ENCODE measurements at places on chromosomes 5 and 9.

DNA sequence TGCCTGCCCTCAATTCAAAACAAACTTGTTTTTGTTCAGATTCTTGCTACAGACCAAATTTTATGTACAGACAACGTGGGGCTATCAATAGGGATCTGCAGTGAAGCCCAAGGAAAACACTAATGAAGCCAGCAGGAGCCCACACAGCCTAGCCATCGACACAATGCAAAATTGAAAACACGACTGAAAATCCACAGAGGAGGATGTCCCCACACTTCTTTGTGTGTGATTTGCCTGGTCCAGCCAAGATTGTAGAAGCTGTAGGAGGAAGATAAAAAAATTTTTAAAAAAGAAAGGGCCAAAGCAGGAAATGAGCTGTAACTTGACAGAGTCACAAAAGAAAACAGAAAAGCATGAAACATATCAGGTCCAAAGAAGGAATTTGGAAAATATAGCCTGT lies 34.8 kb downstream of the HTR4 start:
- H3K27ac ChIP-seq = no peak overlapping the region
- DNase-seq = no peak
- no peaks in the 10 kb centered on the region for H3K27me3 ChIP-seq
- H3K4me3 ChIP-seq = no peak overlapping the region
- no peaks in the 10 kb centered on the region for H3K36me3 ChIP-seq
- peaks cover 20% of the 10 kb centered on the region for H3K4me1 ChIP-seq

- H3K27ac ChIP-seq = no peak overlapping the region
- no peak overlapping the region for H3K4me3 ChIP-seq
- H3K4me1 ChIP-seq = peaks cover 73% of the 10 kb centered on the region
- H3K27me3 ChIP-seq = no peaks in the 10 kb centered on the region
These were observed 18.5 kb downstream of the CAMSAP1 start for GRCh38 chr9:135888766-135889394.

GRCh38 chr9:88197016-88197415 lies 58.7 kb upstream of the SPATA31C2 start:
- H3K4me1 ChIP-seq = peaks cover 15% of the 10 kb centered on the region
- no peak overlapping the region for H3K4me3 ChIP-seq

DNA sequence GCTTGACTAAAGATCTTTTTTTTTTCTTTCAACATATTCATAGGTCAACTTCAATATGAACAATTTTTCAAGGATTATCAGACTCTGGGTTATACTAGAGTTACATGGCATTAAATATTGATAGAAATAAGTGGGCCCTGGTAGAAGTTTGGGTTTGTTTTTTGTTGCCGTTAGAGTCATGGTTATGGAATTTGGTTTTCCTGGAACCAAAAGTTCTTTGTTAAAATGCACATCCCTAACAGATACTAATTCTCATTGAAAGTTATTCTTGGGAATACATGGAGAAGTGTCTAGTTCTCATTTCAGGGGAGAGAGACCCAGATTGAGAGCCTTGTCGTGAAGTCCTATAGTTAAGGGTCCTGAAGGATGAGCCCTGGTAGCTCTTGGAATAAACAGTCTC lies 124.9 kb downstream of the FGF1 start:
- H3K27ac ChIP-seq = no peak overlapping the region
- no peaks in the 10 kb centered on the region for H3K27me3 ChIP-seq
- no peak overlapping the region for H3K4me3 ChIP-seq
- no peaks in the 10 kb centered on the region for H3K36me3 ChIP-seq
- no peaks in the 10 kb centered on the region for H3K4me1 ChIP-seq
- no peak for DNase-seq

DNA sequence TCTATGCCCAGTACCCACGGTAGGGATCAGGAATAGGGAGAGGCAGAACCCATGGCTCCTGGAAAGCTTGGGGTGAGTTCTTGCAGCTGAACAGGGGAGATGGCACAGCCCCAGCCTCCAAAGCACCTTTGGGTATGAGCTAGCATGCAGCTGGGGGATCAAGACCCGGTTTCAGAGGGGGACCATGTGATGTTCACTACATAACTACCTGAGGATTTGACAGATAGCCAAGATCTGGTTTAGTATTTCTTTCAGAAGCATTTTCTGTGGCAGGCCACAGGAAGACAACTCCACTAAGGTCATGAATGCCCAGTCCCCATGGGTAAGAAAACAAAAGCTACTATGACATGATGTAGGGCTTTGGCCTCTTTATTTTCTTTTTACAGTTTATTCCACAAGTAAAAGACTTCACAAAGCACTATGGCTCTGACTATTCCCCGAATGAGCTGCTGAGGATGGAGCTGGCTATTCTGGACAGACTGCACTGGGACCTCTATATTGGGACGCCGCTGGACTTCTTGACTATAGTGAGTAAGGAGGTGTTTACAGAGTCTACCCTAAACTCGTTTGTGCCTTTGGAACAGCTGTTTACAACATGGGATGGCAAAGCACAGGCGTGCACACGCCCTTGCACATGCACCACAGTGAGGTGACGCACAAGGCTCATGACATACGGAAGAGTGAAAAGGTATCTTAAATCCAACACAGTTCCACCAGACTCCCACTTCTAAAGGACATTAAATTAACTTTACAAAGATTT lies 3.4 kb downstream of the CCNI2 start:
- H3K4me3 ChIP-seq = no peak overlapping the region
- no peak overlapping the region for H3K27ac ChIP-seq
- peaks cover 2% of the 10 kb centered on the region for H3K27me3 ChIP-seq
- no peaks in the 10 kb centered on the region for H3K4me1 ChIP-seq

DNA sequence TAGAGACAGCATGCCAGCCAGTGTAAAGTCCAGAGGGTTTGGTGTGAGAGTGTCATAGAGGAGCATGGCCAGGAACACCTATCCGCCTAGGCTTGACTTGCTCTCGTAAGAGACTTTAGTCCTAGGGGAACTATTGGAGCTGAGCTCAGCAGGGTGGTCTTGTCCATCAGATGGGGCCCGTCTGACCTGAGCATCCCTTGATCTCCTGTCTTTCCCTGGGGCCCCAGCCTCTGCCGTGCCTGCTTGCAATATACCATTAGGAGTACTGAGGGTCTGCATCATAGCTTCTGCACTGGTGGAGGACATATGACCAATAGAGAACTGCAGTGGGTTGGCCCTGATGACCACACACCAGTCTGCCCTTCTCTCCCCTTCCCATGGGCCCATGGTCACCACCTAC lies 251.0 kb downstream of the TUSC1 start:
- no peak for DNase-seq
- no peak overlapping the region for H3K4me3 ChIP-seq
- no peaks in the 10 kb centered on the region for H3K36me3 ChIP-seq
- H3K27ac ChIP-seq = no peak overlapping the region
- no peaks in the 10 kb centered on the region for H3K27me3 ChIP-seq

DNA sequence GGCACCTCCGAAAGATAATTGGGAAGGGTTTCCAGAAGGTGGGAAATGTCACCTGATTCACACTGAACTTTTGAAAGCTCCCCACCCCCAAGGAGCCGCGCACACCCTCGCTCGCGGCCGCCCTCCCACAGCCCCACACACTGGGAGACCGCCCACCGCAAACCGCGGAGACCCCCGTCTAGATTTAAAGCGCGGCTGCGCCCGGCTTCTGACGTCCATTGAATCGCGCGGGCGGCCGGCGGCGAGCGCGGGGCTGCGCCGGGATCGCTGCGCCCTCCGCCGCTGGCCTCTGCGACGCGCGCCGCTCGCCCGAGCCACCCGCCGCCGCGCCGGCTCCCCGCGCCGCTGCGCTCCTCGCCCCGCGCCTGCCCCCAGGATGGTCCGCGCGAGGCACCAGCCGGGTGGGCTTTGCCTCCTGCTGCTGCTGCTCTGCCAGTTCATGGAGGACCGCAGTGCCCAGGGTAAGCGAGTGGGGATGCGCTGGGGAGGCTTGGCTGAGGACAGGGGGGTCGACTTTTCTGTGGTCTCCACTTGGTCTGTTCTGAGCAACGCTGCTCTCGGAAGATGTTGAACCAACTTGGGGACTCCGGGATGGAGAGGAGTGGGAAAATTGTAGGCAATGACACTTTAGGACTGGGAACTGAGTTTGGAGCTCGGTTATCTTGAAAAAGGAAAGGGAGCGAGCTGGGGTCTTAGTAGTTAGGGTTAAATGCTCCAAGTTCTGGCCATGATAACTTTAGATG lies at the start of gene FST:
FST (plus strand) TSS at position 214 of the 743 bp plus-strand sequence; CDS start at position 377, 163 bp downstream.
- no peaks in the 10 kb centered on the region for H3K36me3 ChIP-seq
- peaks cover 23% of the 10 kb centered on the region for H3K4me1 ChIP-seq
- DNase-seq = peak; percentile 24
- H3K4me3 ChIP-seq = peak within 1 kb of the TSS; percentile 79
- H3K27me3 ChIP-seq = no peaks in the 10 kb centered on the region
- no peak within 1 kb of the TSS for H3K27ac ChIP-seq

DNA sequence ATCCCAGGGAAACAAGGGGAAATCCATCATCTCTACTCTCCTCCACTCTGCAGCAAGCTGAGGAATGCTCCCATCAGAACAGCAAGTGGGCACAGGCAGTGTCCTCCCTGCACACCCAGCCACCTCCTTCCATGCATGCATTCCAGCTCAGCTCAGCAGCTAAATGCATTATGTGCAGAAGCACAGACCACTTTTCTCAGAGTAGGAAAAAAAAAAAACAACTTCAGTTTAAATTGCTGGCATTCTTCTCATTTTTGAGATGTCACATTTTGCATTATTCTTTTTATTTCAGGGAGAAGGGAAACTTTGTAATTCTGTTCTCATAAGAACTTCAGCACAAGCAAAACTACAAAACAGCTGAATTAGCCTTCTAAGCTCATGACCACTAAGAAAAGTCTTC lies 312.2 kb downstream of the SEMA5A start:
- no peak overlapping the region for H3K4me3 ChIP-seq
- no peaks in the 10 kb centered on the region for H3K27me3 ChIP-seq
- no peak overlapping the region for H3K27ac ChIP-seq
- no peaks in the 10 kb centered on the region for H3K36me3 ChIP-seq

- H3K36me3 ChIP-seq = no peaks in the 10 kb centered on the region
- H3K27ac ChIP-seq = no peak overlapping the region
- no peaks in the 10 kb centered on the region for H3K27me3 ChIP-seq
- H3K4me1 ChIP-seq = peaks cover 14% of the 10 kb centered on the region
- DNase-seq = no peak
- no peak overlapping the region for H3K4me3 ChIP-seq
These were observed 107.6 kb upstream of the SPRY4 start for GRCh38 chr5:142432369-142432863.

DNA sequence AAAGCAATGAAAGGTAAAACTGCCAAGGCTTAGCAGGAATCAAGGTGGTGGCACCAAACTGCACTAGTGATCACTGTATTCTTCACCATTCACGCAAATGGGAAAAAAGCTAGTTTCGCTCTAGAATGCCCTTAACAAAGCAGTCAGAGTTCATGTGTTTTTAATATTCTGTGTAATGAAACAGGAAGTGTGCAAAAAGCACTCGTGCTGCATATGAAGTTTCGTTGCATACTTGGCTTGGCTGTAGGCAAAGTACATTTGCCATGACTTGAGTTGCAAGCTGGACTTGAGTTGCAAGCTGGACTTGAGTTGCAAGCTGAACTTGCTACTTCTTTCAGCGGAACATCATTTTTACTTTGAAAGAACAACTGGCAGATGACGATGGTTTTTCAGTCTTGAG lies 55.4 kb downstream of the FOXI1 start:
- H3K4me3 ChIP-seq = no peak overlapping the region
- DNase-seq = no peak
- no peaks in the 10 kb centered on the region for H3K27me3 ChIP-seq
- peaks cover 6% of the 10 kb centered on the region for H3K4me1 ChIP-seq

- peak; percentile 27 for DNase-seq
- no peaks in the 10 kb centered on the region for H3K36me3 ChIP-seq
- no peaks in the 10 kb centered on the region for H3K27me3 ChIP-seq
- H3K27ac ChIP-seq = no peak overlapping the region
- H3K4me3 ChIP-seq = no peak overlapping the region
These were observed 126.1 kb downstream of the NPR3 start for GRCh38 chr5:32837211-32837610.

GRCh38 chr9:14705079-14705478 lies 11.8 kb upstream of the ZDHHC21 start:
- no peak overlapping the region for H3K27ac ChIP-seq
- peaks cover 6% of the 10 kb centered on the region for H3K36me3 ChIP-seq
- no peak for DNase-seq

DNA sequence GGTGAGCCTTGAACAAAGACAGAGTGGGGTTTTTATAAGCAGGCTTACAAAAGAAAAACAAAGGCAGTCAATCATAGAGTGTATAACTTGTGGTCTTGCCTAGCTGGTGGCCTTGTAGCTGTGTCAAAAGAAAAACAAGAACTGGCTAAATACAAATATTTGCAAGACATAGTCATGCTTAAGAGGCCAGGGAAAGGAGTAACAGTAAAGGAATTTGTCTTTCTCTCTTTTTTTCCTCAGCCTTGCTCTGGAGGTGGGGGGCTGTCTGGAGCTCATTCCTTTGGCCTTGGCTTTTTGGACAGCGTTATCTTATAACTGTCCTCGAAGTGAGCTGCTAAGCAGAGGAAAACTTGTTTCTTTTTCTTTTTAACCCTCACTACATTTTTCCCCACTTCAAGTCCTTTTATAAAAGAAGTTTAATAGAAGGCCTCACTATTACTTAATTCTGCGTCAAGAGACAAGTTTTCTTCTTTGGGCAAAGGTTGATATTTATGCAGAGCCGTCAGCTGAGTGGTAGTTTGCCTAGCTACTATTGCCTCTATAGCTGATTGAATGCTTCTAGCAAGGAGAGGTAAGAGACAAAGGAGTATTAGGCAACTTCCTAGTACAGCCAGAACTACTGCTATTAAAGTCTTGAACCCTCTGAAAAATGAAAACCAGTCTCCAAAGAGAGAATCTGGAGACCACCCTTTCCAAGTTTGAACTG lies 14.3 kb downstream of the CEL start:
- no peak overlapping the region for H3K27ac ChIP-seq
- peak; percentile 20 for DNase-seq
- no peaks in the 10 kb centered on the region for H3K36me3 ChIP-seq
- peaks cover 10% of the 10 kb centered on the region for H3K4me1 ChIP-seq
- peaks cover 14% of the 10 kb centered on the region for H3K27me3 ChIP-seq

- no peaks in the 10 kb centered on the region for H3K27me3 ChIP-seq
- H3K4me1 ChIP-seq = no peaks in the 10 kb centered on the region
- DNase-seq = no peak
These were observed 6.5 kb downstream of the QRFP start for GRCh38 chr9:130890124-130890523.

GRCh38 chr5:18098691-18099090 lies 464.4 kb downstream of the TAF11L14 start:
- no peaks in the 10 kb centered on the region for H3K27me3 ChIP-seq
- DNase-seq = no peak
- no peak overlapping the region for H3K27ac ChIP-seq
- no peaks in the 10 kb centered on the region for H3K4me1 ChIP-seq
- no peaks in the 10 kb centered on the region for H3K36me3 ChIP-seq

Data from MCF 10A (cell line).